Hypothalamus (tissue), 51 donors: ENCODE measurements at places on chromosomes 1 and 21.

- no peak for DNase-seq
Measured at GRCh38 chr1:172952516-172952915, 98.2 kb downstream of the TNFSF18 start.

DNA sequence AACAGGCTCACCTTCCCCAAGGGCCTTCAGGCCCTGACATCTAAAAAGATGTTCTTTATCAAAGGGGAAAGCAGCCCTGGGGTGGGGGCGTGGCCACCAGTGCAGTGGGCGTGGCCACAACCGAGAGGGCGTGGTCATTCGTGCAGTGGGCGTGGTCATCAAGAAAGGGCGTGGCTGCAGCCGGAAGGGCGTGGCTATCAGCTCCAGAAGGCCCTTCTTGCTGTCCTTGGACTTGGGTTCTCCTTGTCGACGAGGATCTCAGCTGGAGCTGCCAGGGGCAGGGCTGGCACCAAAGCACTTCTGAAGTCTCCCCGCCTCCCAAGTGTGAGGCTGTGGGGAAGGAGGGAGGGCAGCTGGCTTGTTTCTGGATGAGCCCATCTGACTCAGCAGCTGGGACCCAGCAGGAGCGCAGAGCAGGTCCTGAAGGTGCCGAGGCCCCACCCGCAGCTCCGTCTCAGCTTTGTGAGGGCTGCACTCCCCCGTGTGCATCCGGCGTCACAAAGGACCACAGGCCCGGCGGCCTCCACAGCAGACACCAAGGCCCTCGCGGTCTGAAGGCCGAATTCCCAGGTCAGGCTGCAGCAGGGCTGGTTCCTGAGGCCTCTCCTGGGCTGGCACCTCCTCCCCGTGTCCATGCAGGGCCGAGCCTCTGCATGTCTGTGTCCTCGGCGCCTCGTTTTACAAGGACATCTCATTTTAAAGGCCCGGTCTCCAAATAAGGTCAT lies 12.8 kb downstream of the PDE9A start:
- DNase-seq = no peak

GRCh38 chr1:206911064-206911663 lies 10.6 kb downstream of the FCMR start:
- DNase-seq = no peak

DNA sequence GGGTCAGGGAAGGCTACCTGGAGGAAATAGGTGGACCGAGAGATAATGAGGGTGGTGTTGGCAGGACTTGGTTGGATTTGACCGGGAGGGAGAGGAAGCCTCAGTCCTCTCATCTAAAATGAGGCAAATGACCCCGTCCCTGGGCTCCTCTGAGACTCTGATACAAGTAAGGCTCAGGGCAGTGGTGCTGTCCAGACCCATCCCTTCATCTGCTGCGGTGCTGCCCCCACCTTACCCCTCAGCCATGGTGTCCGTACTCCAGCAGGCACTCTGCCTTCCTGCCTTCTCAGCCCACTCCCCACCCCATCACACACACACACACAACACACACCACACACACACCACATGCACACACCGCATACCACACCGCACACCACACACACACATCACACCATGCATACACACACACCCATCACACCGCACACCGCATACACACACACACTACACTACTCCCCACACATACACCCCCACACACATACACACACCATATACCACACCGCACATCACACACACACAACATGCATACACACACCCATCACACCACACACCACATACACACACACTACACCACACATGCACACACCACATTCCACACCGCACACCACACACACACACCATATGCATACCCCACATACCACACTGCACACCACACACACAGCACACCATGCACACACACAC lies 29.4 kb upstream of the SLC26A9 start:
- no peak for DNase-seq

DNA sequence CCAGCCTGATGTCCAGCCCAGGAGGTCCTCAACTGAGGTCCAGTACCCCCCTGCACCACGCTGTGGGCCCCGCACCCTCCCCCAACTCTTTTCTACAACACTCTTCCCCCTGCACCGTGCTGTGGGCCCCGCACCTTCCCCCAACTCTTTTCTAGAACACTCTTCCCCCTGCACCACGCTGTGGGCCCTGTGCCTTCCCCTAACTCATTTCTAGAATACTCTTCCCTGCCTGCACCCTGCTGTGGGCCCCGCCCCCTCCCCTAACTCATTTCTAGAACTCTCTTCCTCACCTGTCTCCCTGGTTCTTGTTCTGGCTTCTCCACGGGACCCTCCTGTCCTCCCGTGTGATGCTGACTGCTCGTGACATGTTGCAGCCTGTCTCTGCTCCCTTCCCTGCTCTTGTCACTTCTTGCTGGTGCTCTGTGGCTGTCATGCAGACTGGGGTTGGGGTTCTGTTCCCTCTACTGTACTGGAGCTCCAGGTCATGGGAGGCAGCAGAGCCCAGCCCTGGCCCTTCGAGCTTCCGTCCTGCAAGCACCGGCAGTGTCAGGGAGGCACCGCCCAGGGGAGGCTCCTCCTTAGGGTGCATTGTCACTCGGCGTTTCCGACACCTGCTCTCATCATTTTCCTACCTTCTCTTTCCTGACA lies 160.1 kb upstream of the COL6A1 start:
- DNase-seq = no peak

GRCh38 chr1:8816831-8817411 lies 519 bp downstream of the RERE start:
- no peak for DNase-seq

DNA sequence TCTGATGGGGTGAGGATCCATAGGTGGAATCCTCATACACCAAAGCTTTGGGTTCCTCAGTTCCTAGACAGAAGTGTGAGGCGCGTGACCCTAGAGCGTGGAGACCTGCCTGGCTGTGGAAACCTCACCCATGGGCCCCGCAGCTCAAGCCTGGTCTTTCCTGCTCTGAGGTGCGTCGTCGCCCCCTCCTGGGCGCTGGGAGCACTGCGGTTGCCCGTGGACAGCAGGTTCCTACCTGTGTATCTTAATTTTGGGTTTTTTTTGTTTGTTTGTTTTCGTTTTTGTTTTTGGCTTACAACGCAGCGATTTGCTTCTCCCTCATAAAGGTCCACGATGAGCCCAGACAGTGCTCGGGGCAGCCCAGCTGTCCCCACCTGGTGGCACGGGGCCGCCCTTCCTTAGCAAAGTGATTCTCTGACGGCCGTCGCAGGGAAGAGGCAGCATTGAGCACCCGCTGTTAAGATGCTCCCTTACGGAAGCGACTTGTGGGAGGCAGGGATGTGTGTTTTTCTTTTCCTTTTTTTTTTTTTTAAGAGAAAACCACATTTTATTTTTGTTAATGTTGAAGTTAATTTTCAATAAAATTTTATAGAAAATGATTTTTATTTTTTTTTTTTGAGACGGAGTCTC lies 36.5 kb upstream of the TRAPPC10 start:
- peak; percentile 53 for DNase-seq

GRCh38 chr1:4380564-4381168 lies 273.7 kb upstream of the AJAP1 start:
- no peak for DNase-seq
